Upper lobe of left lung (tissue), 6 donors: ENCODE measurements at places on chromosomes 7 and 10. TPM values are rescaled to one million over a fixed set of nuclear protein-coding genes. Genes with fewer than 3 reads are reported as not detected.

HOXA5 gene
- 7.8 TPM for total RNA-seq

GRCh38 chr10:14146025-14146424 is 184.7 kb downstream of the FRMD4A start:
- no peak for DNase-seq

- DNase-seq: no peak
These were observed 328.8 kb upstream of the MAGI2 start for GRCh38 chr7:79782256-79782655.

MMD2 gene
- not detected for total RNA-seq
